ENCODE measurements at places on chromosomes 7 and 10.

DNA sequence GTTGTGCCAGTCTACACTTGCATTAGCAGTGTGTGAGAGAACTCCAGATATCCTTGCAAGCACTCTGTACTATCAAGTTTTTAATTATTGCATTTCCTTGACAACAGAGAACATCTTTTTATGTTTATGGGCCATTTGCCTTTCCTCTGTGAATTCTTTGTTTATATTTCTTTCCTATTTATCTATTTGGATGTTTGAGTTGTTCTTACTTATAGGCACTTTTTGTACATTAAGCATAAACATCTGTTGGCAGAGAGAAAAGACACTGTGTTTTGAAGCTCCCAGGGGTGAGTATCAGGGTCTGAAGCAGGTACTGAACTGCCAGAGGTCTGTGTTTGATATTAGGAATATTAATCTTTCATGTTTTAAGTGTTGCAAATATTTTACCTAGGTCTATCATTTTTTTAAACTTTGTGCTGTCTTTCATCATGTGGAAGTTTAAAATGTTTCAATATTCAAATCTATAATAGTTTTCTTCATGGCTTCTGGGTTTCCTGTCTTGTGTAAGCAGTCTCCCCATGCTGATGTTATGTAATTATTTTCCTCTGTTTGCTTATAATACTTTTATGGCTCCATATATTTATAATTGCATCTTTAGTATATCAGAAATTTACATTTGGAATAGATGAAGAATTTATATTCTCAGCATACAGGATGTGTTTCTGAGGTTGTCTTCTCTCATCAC is 17.7 kb upstream of the PDCD4 start:
- no peak for DNase-seq

- DNase-seq = no peak
Observed at GRCh38 chr10:71836596-71836974, 14.5 kb downstream of the PSAP start.

DNA sequence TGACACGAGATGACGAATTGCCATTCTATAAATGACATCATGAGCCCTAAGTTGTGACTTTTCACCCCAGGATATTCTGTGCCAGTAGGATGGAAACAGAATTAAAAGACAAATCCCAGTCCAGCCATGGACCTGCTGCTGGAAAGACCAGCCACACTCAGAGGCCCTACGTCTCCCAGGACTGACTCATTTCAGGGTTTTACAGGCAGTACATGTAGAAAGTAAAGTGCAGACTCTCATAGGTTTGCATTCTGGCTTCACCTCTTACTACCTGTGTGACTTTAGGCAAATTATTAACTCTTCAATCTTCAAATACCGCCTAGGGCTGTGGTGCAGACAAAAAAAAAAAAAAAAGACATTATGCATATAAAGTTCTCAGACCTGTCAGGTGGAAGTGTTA is 188.8 kb downstream of the NEBL start:
- no peak for DNase-seq

DNA sequence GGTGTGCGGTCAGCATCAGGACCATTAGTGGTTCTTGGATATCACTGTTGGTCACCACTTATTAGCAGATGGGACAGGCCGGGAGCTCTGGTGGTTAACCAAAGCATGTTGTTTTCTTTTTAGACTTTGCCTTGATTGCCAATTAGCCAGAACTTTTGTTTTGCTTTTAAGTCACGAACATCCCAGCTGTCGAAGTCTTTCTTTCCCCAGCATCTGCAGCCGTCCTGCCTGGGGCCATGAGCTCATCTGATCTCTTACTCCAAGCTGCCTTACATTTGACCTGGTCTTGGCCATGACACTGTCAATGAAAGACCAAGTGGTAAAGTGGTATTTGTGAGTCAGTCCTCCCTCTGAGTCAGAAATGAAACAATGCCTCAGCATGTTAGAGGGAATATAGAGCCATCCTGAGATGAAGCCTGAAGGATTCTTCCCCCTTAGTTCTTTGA is 53.9 kb upstream of the CREB5 start:
- DNase-seq = no peak

DNA sequence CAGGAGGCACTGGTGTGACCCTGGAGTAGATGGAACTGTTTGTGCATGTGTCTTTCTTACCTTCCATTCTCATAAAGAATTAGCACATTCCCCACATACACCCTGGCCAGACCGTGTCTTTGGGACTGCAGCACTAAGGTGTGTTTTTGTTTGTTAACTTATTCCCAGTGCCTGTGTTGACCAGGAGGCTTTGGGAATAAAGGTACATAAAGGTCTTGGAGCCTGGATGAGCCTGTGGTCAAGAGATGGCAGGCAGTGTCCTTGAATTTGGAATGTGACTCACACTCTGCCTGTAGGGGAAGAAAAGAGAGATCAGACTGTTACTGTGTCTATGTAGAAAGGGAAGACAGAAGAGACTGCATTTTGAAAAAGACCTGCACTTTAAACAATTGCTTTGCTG is 137.6 kb downstream of the LYZL1 start:
- no peak for DNase-seq
